ENCODE measurements at places on chromosomes 1 and 21.

- H3K36me3 ChIP-seq = no peaks in the 10 kb centered on the region
- no peak for DNase-seq
- no peaks in the 10 kb centered on the region for H3K27me3 ChIP-seq
These were observed 204.5 kb downstream of the TTLL7 start for GRCh38 chr1:83794384-83794783.

DNA sequence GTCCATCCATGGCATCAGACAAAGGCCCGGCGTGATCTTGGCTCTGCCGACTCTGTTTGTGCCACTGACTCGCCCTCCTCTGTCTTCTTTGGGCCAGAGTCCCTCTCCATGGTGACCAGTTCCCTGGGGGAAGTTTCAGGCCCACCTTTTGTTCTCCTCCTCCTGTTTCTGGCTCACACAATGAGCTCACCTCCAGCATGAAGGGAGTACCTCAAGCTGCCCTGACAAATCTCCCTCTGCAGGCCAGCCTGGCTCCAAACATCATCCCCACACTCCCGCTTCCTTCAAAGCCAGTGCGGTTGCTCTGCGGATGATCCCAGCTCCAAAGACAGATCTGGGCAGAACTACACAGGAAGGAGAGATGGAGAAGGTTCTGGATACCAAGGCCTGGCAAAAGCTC, 576.6 kb downstream of the NPHP4 start:
- DNase-seq = no peak
- H3K4me3 ChIP-seq = no peak overlapping the region
- H3K4me1 ChIP-seq = no peaks in the 10 kb centered on the region
- peaks cover 8% of the 10 kb centered on the region for H3K27me3 ChIP-seq

- H3K36me3 ChIP-seq = no peaks in the 10 kb centered on the region
- no peaks in the 10 kb centered on the region for H3K27me3 ChIP-seq
- H3K27ac ChIP-seq = peak overlapping the region; percentile 84
- no peak for DNase-seq
- no peak overlapping the region for H3K4me3 ChIP-seq
These were observed 96.0 kb upstream of the ERRFI1 start for GRCh38 chr1:8122160-8122476.

DNA sequence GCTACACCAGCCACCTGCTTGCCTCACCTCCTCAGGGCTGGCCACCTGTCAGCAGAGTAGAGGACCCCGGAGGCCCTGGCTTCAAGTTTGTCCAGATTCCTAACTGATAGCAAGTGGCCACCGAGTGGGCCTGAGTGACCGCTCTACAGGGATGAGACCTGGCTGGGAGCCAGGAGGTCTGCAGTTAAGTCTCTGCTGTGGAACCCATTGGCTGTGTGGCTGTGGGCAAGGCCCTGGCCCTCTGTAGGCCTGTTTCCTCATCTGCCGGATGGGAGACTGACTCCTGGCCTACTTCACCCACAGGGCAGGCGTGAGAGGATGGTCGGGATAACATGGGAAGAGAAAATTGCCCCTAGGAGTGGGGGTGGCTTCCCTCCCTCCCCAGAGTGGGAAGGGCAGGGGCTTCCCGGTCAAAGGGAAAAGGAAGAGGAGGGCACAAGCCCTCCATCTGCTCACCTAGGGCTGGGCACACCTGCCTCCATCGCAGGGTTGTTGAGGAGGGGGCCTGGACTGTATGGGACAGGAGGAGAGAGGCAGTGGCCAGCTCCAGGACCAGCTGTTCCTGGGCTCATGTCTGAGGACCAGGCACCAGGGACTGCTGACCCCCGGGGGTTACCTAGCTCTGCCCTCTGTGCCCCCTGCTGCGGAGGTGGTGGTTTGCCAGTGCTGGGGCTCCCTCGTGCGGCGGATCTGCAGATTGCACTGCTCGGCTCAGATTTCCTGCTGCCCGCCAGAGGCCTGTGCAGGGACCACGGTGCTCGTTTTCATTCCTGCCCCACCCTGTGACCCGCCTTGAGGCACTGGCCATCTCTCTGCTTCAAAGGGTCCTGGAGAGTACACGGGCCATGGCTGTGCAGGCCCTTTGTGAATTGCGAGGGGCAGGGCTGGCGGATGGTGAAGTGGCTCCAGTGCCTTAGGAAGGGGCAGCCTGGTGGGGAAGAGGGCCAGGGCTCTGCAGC, 9.1 kb upstream of the MTFR1L start:
- peaks cover 70% of the 10 kb centered on the region for H3K36me3 ChIP-seq
- H3K4me3 ChIP-seq = no peak overlapping the region
- peaks cover 42% of the 10 kb centered on the region for H3K4me1 ChIP-seq

DNA sequence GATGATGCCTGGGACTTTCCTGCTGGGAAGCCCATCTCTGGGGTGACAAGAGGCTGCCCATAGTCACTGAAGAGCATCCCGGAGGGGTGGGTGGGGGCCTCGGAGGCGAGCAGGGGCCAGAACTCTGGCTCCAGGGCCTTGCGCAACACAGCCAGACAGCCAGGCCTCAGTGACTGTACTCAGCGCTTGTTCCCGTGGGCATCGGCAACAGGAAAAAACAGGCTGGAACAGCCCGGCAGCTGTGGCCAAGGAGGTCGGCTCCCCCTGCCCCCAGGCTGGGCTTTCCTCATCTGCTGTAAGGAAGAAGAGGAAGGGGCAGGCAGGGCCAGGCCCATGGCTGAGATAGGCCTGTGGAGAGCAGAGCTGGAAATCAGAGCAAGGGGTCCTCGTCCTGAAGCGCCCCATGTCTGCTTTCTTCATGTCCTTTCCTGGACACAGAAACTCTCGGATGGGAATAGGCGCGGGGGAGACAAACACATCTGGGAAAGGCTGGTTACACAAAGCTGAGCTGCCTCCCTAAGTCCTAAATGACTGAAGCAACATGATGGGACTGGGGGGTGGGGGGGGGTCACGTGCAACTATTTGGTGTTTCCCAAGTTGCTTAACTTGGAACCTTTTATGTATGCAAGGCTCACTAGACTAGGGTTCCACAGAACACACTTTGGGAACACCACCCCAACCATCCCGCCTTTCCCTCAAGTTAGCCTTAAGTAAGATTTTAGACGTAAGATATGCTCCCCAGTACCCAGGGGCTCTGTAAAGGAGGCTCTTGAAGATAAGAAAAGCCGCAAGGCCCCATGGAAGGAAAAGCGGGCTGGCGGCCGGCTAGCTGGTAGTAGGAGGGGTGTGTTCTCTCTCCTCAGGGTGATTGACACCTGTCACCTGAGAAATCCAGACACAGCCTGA, 30.7 kb downstream of the HSPG2 start:
- DNase-seq = peak; percentile 92
- H3K36me3 ChIP-seq = no peaks in the 10 kb centered on the region
- peak overlapping the region; percentile 88 for H3K27ac ChIP-seq
- peaks cover 100% of the 10 kb centered on the region for H3K4me1 ChIP-seq
- no peak overlapping the region for H3K4me3 ChIP-seq
- no peaks in the 10 kb centered on the region for H3K27me3 ChIP-seq

- H3K27me3 ChIP-seq = no peaks in the 10 kb centered on the region
- no peaks in the 10 kb centered on the region for H3K36me3 ChIP-seq
- H3K27ac ChIP-seq = no peak overlapping the region
- peaks cover 2% of the 10 kb centered on the region for H3K4me1 ChIP-seq
These were observed 29.5 kb downstream of the RGS1 start for GRCh38 chr1:192604979-192605620.

DNA sequence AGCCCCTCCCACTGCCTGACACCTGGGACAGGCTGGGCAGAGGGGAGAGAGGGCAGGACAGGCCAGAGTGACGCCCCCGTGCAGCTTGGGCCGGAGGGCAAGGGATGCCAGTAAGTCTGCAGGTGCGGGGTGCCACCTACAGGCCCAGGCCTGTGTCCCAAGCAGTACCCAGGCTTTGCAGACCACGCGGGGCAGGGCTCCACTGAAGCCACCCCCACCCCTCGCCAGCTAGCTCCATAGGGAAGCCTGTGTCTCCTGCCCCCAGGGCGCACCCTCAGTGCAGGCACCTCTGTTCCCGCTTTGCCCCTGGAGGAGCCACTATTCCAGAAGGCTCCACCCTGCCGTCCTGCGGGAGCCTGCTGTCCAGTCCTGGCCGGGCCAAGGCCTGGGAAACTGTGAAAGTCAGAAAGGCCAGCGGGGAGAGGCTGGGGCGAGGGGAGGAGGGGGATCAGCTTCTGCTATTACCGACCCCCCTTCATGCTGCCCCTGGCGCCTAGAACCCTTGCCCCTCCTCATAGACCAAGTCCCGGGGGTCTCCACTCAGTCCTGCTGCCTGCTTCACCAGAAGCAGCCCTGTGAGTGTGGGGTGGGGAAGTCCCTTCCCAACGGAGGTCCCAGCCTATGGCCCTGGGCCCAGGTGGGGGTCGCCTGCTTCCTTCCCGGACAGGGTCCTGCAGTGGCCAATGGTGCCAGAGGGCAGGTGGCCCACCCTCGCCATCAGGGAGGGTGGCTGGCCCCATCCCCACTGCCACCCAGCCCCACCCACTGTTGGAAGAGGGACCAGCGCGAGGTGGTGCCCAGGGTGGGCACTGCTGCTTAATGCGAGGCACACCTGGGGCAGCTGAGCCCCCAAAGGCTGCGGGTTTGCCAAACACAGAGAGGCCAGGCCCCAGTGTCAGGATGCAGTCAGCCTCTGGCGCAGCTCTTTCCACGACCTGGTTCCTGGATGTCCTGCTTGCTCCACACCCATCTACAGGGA, 54.4 kb downstream of the KCNAB2 start:
- H3K36me3 ChIP-seq = no peaks in the 10 kb centered on the region
- no peak overlapping the region for H3K27ac ChIP-seq
- H3K4me3 ChIP-seq = no peak overlapping the region
- DNase-seq = no peak

GRCh38 chr1:31335007-31335406, 37.9 kb downstream of the FABP3 start:
- peaks cover 24% of the 10 kb centered on the region for H3K36me3 ChIP-seq
- no peak for DNase-seq
- no peak overlapping the region for H3K27ac ChIP-seq
- no peaks in the 10 kb centered on the region for H3K4me1 ChIP-seq
- no peak overlapping the region for H3K4me3 ChIP-seq

GRCh38 chr1:42282024-42282579, 52.9 kb downstream of the FOXJ3 start:
- H3K4me1 ChIP-seq = no peaks in the 10 kb centered on the region
- H3K36me3 ChIP-seq = peaks cover 4% of the 10 kb centered on the region
- no peak overlapping the region for H3K4me3 ChIP-seq
- DNase-seq = no peak

GRCh38 chr1:94095112-94095637, 25.8 kb downstream of the ABCA4 start:
- H3K36me3 ChIP-seq = no peaks in the 10 kb centered on the region
- peaks cover 45% of the 10 kb centered on the region for H3K4me1 ChIP-seq
- DNase-seq = peak; percentile 88
- H3K4me3 ChIP-seq = no peak overlapping the region
- H3K27ac ChIP-seq = peak overlapping the region; percentile 71

DNA sequence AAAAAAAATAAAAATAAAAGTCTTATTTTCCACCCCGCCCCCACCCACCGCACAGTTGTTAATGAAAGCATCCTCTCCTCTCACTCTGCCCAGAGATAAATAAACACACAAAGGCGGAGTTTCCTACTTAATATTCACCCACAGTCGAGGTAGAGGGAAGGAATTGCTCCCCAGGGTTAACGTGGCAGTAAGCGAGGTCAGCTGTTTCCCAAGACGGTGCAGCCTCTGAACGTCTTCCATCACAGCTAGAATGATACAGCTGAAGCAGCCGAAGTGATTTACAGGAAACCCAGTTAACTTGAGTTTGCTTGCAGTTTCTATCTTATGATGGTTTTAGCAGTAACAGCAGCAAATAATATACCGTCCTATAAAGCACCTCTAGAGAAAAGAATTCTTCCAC, 283.9 kb downstream of the PBX1 start:
- H3K27ac ChIP-seq = no peak overlapping the region
- no peaks in the 10 kb centered on the region for H3K27me3 ChIP-seq
- DNase-seq = no peak
- no peaks in the 10 kb centered on the region for H3K4me1 ChIP-seq
- H3K36me3 ChIP-seq = peaks cover 16% of the 10 kb centered on the region
